SK-N-SH (cell line): ENCODE measurements at places on chromosomes 3 and 15. TPM values are rescaled to one million over a fixed set of nuclear protein-coding genes. Genes with fewer than 3 reads are reported as not detected.

- no peak overlapping the region for H3K27ac ChIP-seq
- no peak overlapping the region for H3K4me3 ChIP-seq
- peak; percentile 8 for DNase-seq
- no peaks in the 10 kb centered on the region for H3K36me3 ChIP-seq
- peaks cover 71% of the 10 kb centered on the region for H3K27me3 ChIP-seq
Measured at GRCh38 chr3:169659820-169660674, 3.5 kb downstream of the MECOM start.

DNA sequence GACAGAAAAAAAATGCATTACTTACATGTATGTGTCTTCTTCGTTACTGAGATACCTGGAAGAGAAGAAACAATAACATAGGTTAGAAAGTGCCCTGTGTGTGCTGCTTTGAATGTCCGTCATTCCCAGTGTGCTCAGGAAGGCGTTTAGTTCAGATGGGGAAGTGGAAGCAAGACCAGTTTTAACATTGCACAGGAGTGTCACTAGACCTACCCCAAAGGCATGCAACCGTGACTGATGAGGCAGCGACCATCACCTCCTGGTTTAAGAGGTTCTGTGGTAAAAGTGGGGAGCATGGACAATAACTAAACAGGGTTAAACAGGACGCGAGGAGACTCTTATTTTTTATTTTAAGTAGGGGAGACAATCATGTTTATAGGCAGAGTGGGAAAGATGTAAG, 199.7 kb upstream of the ICE2 start:
- no peaks in the 10 kb centered on the region for H3K27me3 ChIP-seq
- H3K27ac ChIP-seq = no peak overlapping the region
- no peaks in the 10 kb centered on the region for H3K36me3 ChIP-seq
- no peak overlapping the region for H3K4me3 ChIP-seq
- peaks cover 4% of the 10 kb centered on the region for H3K4me1 ChIP-seq

DNA sequence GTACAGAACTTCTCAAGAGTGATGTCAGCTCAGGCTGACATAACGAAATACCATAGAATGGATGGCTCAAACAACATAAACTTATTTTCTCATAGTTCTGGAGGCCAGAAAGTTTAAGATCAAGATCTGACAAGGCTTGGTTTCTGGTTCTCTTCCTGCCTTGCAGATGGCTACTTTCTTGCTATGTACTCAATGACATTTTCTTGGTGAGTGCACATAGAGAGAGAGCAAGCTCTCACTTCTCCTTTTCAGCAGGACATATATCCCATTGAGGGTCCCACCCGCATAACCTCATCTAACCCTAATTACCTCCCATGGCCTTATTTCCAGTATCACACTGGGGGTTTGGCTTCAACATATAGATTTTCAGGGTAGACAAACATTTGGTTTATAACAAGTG, 1072.1 kb downstream of the PLOD2 start:
- H3K27ac ChIP-seq = no peak overlapping the region
- no peaks in the 10 kb centered on the region for H3K27me3 ChIP-seq
- no peaks in the 10 kb centered on the region for H3K36me3 ChIP-seq
- H3K4me3 ChIP-seq = no peak overlapping the region
- no peak for DNase-seq

- no peaks in the 10 kb centered on the region for H3K4me1 ChIP-seq
- no peak overlapping the region for H3K27ac ChIP-seq
- no peaks in the 10 kb centered on the region for H3K27me3 ChIP-seq
- DNase-seq = no peak
- no peak overlapping the region for H3K4me3 ChIP-seq
Measured at GRCh38 chr15:33506781-33507296, 196.1 kb downstream of the RYR3 start.

DNA sequence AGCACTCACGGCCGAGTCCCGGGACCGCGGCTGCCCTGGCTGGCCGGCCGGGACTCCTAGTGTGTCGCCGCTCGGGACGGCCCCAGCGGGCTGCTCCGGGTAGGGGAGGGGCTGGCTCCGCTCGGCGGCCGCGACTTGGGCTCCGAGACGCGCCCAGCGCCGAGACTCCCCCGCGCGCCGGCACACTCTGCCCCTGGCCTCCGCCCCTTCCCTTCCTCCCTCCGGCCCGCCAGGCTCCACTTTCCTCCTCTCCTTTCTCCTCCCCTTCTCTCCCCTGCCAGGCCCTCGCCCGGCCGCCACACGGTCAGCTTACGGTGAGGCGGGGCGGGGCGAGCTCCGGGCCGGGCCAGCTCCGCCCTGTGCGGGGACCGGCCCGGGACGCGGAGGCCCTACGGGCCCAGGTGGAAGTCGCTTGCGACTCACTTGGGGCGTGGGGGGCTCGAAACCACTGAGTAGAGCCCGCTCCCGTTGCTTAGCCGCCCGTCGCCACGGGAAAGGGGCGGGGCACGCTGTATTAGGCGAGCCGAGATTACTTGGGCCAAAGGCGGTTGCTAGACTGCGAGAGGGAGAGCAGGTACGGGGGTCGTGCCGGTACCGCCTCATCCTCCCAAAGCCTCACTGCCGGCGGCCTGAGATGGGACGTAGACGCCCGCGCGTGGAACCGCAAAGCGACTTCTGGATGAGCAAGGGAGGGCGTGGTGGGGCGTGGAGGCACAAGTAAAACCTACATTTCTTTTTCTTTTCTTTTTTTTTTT, at the start of gene ITGB5:
ITGB5 (minus strand) TSS at position 189 of the 755 bp plus-strand sequence. CDS start 365 bp downstream, outside the sequence.
- DNase-seq = peak; percentile 90
- peaks cover 30% of the 10 kb centered on the region for H3K4me1 ChIP-seq
- H3K36me3 ChIP-seq = peaks cover 11% of the 10 kb centered on the region; the same call in 1 of the 2 replicates
- peak within 1 kb of the TSS; percentile 71 for H3K27ac ChIP-seq
- H3K4me3 ChIP-seq = peak within 1 kb of the TSS; percentile 76

DNA sequence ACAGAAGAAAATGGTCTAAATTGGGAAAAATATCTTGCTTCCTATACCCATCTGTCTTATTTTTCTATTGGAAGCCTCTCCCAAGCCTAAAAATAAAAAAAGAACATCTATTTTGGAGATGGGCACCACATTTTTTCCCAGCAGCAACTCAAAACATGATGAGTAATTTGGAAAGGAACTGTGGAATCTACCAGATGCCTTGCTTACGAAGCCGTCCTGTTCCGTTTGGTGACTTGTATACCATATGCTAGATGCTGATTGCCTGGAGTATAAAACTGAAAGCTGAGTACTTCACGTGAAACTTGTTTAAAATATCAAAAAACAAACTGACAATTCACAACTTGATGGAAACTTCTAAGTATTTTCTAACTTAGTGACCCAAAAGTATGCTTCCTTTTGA, 491.0 kb downstream of the ROBO2 start:
- no peaks in the 10 kb centered on the region for H3K36me3 ChIP-seq
- H3K4me3 ChIP-seq = no peak overlapping the region
- H3K27me3 ChIP-seq = no peaks in the 10 kb centered on the region
- no peaks in the 10 kb centered on the region; the same call in none of the 2 replicates for H3K4me1 ChIP-seq
- no peak for DNase-seq

- no peaks in the 10 kb centered on the region for H3K27me3 ChIP-seq
- no peak for DNase-seq
- no peak overlapping the region for H3K27ac ChIP-seq
- no peaks in the 10 kb centered on the region for H3K36me3 ChIP-seq
- H3K4me1 ChIP-seq = no peaks in the 10 kb centered on the region
- H3K4me3 ChIP-seq = no peak overlapping the region
Measured at GRCh38 chr3:19183584-19183983, 35.3 kb downstream of the KCNH8 start.

DNA sequence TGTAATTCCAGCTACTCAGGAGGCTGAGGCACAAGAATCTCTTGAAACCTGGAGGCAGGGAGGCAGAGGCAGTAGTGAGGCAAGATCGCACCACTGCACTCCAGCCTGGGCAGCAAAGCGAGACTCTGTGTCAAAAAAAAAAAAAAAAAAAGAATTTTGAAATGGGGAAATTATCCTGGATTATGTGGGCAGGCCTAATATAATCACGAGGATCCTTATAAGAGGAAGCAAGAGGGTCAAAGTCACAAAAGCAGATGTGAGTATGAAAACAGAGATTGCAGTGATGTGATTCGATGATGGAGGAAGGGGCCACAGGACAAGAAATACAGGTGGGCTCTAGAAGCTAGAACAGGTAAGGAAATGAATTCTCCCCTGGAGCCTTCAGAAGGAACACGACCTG, 159.6 kb downstream of the LEKR1 start:
- no peaks in the 10 kb centered on the region for H3K27me3 ChIP-seq
- DNase-seq = no peak
- H3K4me3 ChIP-seq = no peak overlapping the region
- no peaks in the 10 kb centered on the region for H3K36me3 ChIP-seq
- H3K4me1 ChIP-seq = no peaks in the 10 kb centered on the region; the same call in 1 of the 2 replicates

DNA sequence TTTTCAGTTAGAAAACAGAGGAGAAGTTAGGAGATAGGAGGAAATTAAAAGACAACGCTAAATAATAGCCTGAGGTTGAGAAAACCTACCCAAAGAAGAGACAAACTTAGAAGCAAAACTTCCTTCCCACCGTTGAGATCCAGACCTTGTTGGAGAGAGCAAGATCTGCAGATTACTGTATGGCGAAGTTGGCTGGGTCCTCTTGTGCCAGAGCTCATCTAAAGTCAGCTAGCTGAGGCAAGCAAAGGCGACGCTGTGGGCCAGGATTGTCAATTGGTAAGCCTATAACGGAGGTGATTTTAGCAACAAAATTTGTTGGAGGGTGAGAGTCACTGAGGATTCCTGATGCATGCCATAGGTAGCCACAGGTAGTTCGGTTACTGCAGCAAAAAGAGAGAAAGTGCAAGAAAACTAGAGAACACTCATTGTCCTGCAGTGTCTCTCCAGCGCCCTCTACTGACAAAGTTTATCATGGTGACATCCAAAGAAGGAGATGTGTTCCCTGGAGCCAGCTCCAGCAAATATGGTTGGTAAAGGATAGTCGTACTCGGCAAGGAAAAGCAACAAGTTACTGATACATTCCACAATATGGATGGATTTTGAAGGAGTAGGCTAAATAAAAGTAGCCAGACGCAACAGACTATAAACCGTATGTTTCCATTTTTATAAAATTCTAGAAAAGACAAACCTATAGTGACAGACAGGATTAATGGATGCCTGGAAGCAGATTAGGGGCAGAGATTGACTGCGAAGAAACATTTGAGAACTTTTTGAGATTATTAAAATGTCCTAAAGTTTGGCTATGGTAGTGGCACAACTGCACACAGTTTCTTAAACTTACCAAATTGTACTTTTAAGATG, 9.8 kb upstream of the OR5K4 start:
- H3K36me3 ChIP-seq = no peaks in the 10 kb centered on the region
- H3K4me1 ChIP-seq = no peaks in the 10 kb centered on the region
- H3K27ac ChIP-seq = no peak overlapping the region
- peak overlapping the region; percentile 55; the same call in 1 of the 2 replicates for H3K4me3 ChIP-seq

DNA sequence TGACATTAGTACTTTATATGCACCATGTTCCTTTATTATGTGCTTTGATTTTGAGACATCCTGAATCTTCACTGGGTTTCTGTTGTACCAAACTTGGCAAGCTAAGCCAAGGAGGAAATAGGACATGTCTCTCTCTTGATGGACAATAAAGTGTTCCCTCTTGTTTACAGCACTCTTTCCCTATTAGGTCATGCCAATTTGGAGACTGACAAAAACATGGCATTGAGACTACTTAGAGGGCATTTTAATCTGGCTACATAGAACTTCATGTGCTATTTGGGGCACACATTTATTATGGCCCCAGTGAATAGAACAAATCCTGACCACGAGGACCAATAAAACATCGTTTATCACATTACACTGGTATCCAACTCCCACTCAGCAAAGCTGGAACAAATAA, 85.3 kb upstream of the TNFSF10 start:
- H3K36me3 ChIP-seq = no peaks in the 10 kb centered on the region
- peak overlapping the region; percentile 77 for H3K27ac ChIP-seq
- DNase-seq = no peak
- H3K27me3 ChIP-seq = no peaks in the 10 kb centered on the region
- H3K4me3 ChIP-seq = no peak overlapping the region
- no peaks in the 10 kb centered on the region for H3K4me1 ChIP-seq

GRCh38 chr3:66299891-66300290, 79.1 kb downstream of the SLC25A26 start:
- peaks cover 6% of the 10 kb centered on the region for H3K4me1 ChIP-seq
- no peak overlapping the region for H3K27ac ChIP-seq
- DNase-seq = no peak
- no peaks in the 10 kb centered on the region for H3K27me3 ChIP-seq
- no peak overlapping the region for H3K4me3 ChIP-seq

- DNase-seq = no peak
- no peaks in the 10 kb centered on the region for H3K27me3 ChIP-seq
- H3K36me3 ChIP-seq = peaks cover 4% of the 10 kb centered on the region; the same call in 1 of the 2 replicates
- H3K4me1 ChIP-seq = no peaks in the 10 kb centered on the region
- no peak overlapping the region for H3K4me3 ChIP-seq
Measured at GRCh38 chr3:129310111-129311011, 31.7 kb downstream of the HMCES start.

DNA sequence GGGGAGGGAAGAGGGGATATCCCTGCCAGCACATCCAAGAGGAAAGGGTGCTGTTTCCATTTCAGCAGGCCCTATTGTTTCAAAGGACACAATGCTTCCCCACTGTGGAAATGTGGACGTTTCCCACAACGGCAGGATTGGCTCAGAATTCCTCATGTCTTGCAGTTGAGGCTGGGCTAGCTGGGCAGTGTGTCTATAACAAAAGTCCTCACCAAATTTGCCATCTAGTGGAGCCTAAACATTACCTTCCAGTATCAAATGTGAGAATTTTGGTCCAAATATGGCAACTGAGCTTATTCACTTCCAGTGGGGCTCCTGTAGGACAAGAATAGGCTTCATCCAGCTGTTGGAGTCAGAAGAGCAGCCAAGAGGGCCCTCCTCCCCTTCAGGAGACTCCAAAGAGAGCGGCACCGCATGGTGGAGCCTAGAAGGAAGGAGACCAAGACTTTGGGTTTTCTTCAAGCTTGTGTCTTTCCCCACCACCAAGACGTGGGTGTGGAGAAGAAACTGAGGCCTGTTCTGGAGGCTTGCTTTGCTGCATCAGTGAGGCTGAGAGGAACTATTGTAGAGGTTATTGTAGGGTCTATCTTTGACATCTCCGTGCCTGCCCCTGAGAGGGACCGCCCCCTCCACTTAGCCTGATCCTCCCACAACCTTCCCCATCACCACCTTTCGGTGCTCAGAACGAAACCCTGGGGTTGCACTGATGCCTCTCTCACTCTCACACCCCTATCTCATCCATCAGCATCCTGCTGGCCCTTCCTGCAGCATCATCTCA, 45.3 kb upstream of the SLCO2A1 start:
- H3K36me3 ChIP-seq = no peaks in the 10 kb centered on the region
- peaks cover 2% of the 10 kb centered on the region; the same call in 1 of the 2 replicates for H3K4me1 ChIP-seq
- no peak for DNase-seq
- H3K27me3 ChIP-seq = no peaks in the 10 kb centered on the region
- no peak overlapping the region for H3K4me3 ChIP-seq
- H3K27ac ChIP-seq = no peak overlapping the region

- H3K4me3 ChIP-seq = no peak overlapping the region
- no peaks in the 10 kb centered on the region for H3K4me1 ChIP-seq
- no peaks in the 10 kb centered on the region for H3K36me3 ChIP-seq
- peak; percentile 22 for DNase-seq
Measured at GRCh38 chr3:132964266-132964665, 73.9 kb upstream of the TMEM108 start.

PLAAT1 gene
- 1.6 TPM in 2 replicates for polyA plus RNA-seq

RPL22L1 gene
- 80.9 and 138 TPM in 2 replicates for polyA plus RNA-seq

CEMIP gene
- 27.8 and 30.8 TPM in 2 replicates for polyA plus RNA-seq

LRRC15 gene
- polyA plus RNA-seq = 0.02 and 0.03 TPM in 2 replicates
